ENCODE measurements at places on chromosomes 7 and 10.

- no peak for DNase-seq
These were observed 2.7 kb downstream of the PIK3CG start for GRCh38 chr7:106867641-106868351.

GRCh38 chr7:124655990-124656389, 109.6 kb downstream of the GPR37 start:
- DNase-seq: no peak

- no peak for DNase-seq
These were observed 401.5 kb downstream of the REEP3 start for GRCh38 chr10:63922468-63923284.

GRCh38 chr10:69873135-69873639, 71.5 kb downstream of the COL13A1 start:
- no peak for DNase-seq

- no peak for DNase-seq
These were observed 804.9 kb downstream of the LRMDA start for GRCh38 chr10:76236356-76236755.

- no peak for DNase-seq
These were observed 40.1 kb downstream of the IQUB start for GRCh38 chr7:123494193-123494796.
